ENCODE measurements at places on chromosomes 5 and 9.

- no peak for DNase-seq
Measured at GRCh38 chr5:133404724-133405123, 207.6 kb downstream of the FSTL4 start.

DNA sequence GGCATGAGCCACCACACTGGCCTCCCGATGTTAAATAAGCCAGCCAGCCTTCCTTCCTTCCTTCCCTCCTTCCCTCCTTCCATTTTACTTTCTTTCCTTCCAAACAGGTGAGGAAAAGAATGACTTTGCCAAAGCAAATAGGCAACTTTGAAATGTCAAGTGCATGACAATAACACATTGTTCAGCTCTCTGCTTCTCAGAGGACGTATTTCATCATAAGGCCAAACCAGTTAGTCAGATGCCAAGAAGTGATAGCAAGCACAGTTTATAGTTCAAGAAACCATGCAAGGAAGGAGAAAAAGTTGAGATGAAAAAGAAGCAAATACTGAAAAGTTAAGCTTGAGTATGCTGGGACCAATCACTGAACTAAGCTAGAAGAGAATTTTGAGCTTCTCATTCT lies 29.5 kb downstream of the POU4F3 start:
- DNase-seq = no peak

GRCh38 chr9:12166518-12166917 lies 526.7 kb upstream of the TYRP1 start:
- DNase-seq = no peak

DNA sequence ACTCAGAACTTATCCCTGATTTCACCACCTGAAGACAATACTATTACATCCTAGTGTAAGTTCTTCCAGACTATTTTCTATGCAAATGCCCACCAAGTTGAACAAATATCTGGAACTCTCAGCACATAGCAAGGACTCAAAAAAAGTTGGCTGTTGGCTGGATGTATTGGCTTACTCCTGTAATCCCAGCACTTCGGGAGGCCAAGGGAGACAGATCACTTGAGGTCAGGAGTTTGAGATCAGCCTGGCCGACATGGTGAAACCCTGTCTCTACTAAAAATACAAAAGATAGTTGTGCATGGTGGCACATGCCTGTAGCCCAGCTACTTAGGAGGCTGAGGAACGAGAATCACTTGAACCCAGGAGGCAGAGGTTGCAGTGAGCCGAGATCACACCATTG lies 15.0 kb upstream of the VPS13A start:
- DNase-seq = no peak

DNA sequence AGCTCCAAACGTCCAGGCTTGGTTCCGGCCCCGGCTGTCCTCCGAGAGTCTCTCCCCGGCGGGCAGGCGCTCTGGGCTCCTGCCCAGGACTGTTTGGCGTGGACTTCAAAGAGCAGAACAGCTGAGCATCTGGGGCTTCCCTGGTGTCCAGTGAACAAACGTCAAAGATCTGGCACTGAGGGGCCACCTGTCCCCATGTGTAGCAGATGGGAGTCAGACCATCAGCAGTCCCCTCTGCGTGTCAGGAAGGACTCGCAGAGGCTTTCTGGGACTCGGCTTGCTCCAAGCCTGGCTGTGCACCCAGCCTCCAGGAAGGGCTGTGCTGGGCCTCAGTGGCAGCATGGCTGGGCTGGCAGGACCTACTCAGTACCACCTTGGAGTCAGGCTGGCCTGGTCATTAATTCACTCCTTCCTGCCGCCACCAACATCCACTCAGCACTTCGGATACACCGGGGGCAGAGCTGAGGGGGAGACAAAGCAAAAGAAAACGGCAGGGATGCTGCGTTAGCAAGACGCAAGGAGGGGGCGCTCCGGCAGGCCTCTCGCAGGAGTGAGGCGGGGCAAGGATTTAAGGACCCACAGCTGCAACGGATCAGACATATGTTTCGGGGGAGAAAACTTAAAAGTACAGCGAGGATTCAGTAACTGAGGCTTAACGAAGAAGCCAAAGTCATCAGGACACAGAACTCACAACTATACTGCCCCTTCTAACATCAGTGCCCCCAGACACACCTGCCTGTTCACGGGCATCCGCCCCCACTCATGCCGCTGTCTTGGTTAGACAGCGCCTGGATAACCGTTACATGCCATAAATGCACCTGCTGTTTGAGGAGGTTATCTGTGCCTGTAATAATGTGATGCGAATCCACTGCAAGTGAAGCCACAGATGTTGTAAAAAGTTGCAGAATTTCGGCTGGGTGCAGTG lies 164.5 kb upstream of the PHYKPL start:
- no peak for DNase-seq

GRCh38 chr5:84383816-84384603 lies 670 bp downstream of the EDIL3 start:
- DNase-seq = peak; percentile 19

- no peak for DNase-seq
Measured at GRCh38 chr5:41695920-41696582, 174.2 kb downstream of the OXCT1 start.

DNA sequence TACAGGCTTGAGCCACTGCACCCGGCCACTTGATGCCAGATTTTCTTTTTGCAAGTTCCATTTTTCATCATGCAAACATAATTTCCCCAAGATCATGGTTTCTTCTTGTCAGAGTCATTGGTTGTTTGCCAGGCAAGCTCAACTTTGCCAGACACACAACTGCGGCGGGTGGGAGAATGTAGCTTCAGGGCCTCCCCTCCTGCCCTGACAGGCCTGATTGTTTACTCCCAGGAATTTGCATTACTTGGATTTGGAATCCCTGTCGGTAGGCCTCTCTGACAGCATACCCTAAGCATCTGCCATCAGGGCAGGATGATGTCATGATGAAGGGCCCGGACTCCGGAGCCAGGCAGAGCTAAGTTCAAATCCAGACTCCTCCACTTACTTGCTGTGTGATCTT lies 15.1 kb downstream of the RPS14 start:
- no peak for DNase-seq

DNA sequence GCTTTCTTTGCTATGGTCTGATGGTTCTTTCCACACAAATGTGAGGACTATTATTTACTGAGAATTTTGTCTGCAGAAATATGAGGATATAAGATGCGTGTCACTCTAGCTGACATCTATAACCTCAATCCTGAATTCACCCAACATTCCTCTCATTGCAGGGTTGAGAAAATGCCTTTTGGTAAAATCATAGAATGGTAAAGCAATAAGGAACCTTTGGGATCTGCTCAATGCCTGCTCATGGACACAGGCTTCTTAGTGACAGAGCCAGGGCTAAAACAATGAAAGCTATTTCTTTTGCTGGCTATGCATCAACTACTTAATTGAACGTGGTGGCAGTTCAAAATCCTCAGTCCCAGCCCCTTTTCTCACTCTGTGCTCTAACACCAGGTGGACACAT lies 199.6 kb downstream of the GAS1 start:
- no peak for DNase-seq

GRCh38 chr9:134403682-134404301 lies 77.5 kb downstream of the RXRA start:
- DNase-seq = no peak

GRCh38 chr5:58018016-58018415 lies 441.9 kb downstream of the PLK2 start:
- no peak for DNase-seq

GRCh38 chr5:65041296-65042158 lies 272.8 kb downstream of the CWC27 start:
- no peak for DNase-seq

GRCh38 chr9:104082168-104082567 lies 11.9 kb upstream of the SMC2 start:
- DNase-seq = no peak

DNA sequence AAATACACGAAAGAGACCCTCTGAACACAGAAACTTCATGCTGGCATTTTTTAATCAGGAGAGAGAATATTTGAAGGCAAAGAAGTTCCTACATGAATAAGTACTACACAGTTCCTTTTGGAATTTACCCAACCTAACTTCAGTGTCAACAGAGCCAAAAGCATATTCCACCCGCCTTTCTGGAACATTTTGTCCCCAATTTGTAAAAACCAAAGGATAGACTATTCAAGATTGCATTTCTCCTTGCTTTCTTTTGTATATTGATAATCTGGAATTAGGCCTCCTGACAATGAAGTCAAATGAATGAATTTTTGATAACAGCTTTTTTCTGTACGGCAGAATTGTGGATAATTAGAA lies 39.4 kb upstream of the TRAF1 start:
- DNase-seq = no peak

GRCh38 chr5:6739603-6740002 lies 26.4 kb downstream of the TENT4A start:
- no peak for DNase-seq

GRCh38 chr9:86706391-86706790 lies 240.9 kb downstream of the GAS1 start:
- no peak for DNase-seq

DNA sequence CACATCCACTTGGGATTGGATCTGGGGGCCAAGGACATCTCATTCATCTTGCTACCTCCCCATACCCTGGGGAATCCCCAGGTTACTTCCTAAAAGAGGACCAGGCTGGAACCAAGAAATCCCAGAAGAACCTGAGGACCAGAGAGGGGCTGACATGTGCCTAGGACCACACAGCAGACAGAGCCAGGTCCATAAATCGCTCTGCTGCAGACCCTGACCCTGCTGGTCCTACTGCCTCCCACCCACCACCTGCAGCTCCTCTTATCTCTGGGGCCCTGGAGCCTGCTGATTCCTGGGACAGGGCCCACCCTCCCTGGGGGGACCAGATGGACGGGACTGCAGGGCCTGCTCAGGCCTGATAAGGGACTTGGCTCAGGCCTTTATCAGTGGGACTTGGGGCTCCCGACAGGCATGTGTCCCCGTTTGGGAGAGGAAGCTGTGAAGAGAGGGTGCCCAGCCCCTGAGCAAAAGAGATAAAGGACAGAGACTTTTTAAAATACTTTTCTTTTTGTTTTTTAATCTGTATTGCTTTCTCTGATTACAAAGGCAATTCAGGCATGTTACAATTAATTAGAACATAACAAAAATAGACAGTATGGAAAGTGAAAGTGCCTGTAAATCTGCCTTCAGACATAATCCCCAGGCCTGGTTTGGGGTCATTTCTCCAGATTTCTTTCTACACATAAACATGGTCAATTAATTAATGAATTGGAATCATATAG lies 101.3 kb upstream of the LARP1 start:
- no peak for DNase-seq

DNA sequence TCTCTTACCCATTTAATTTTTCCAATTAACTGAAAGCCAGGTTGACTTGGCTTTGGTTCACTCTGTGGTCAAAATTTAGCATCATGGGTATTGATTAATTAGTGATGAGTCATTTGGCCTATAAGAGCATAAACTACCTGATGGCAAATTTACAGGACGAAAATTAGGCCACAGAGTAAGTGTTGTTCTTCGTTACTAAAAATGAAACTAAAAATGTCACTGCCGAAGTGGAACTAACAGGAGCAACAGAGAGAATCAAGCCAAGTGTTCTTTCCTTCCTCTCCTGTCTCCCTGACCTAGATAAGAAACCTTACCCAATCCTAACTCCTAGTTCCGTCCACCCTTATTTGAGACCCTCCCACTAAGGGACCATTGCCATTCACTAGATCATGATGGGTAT lies 176.9 kb downstream of the RAB3C start:
- no peak for DNase-seq

GRCh38 chr9:130220352-130220751 lies 45.2 kb upstream of the HMCN2 start:
- no peak for DNase-seq

- DNase-seq = no peak
Measured at GRCh38 chr5:117973785-117974184, 1014.6 kb downstream of the DTWD2 start.

- no peak for DNase-seq
Measured at GRCh38 chr5:115132465-115132864, 37.2 kb downstream of the TRIM36 start.

GRCh38 chr5:135680713-135681112 lies 101.9 kb upstream of the CXCL14 start:
- DNase-seq = no peak

GRCh38 chr5:140324617-140325241 lies 21.7 kb downstream of the HBEGF start:
- DNase-seq = no peak

GRCh38 chr5:61449804-61450492 lies 117.9 kb downstream of the ZSWIM6 start:
- DNase-seq = peak; percentile 16

DNA sequence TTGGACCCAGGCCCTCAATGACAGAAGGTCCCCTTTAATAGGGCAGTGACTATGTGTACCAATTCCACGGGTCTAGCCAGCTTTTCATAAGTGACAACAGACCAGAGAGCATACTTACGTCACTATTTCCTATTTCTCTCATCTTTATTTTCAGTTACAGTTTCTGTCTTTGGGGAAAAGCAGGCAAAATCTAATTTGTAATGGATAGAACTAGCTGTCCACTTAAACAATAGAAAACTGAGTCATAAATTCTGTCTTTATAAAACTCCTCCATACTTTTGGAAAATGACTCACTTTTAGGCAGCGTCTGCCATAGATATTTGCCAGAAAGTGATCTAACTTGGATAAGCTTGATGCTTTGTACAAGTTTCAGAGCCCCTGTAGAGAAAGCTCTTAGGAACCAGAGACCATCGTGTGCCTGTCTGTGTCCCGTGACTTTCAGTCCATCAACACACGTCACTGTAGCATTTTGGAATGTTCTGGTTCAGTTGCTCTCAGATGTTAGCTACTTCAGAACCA lies 101.9 kb downstream of the F2RL2 start:
- DNase-seq = no peak

GRCh38 chr9:110623462-110624025 lies 44.0 kb upstream of the SVEP1 start:
- peak; percentile 52 for DNase-seq

DNA sequence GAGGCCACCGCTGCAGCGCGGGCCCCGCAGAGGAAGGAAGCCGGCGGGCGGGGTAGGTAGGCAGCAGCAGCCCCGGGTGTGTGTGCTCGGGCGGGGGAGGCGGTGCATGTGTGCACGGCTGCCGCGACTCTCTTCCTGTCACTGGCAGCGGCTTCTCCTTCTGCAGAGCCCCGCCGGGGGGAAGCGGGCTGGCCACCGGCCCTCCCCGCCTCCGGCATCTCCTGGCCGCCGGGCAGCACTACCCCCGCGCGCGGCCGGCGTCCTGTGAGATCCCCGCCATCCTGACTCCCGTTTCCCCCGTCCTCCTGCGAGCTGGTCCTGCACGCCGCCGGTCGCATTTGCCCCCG lies 315 bp downstream of the PIK3R1 start:
- peak; percentile 83 for DNase-seq

DNA sequence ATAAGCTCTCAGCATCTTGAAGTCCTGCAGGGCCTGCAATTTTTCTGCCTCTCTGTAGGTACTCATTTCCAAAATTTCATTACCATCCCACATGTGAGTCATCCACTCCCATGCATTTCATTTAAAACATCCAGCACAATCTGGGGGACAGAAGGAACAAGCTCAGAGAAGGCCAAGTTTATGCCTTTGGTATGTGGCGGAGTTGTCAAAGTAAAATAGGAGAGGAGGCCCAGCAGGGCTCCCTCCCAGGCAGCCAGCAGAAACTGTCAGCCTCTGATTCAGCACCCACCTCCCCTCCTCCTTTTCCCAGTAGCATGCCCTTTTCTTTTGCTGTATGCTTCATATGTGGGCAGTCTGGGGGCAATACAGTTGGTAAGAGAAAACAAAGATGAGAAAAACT lies 126.4 kb upstream of the ZNF366 start:
- no peak for DNase-seq

Data from NCI-H774 (cell line).